ENCODE measurements at places on chromosomes 2 and 18. TPM values are rescaled to one million over a fixed set of nuclear protein-coding genes. Genes with fewer than 3 reads are reported as not detected.

Gene ZAP70
- 3.5 TPM for total RNA-seq

Gene PXDN
- total RNA-seq, result 19.9 TPM

GRCh38 chr2:225002656-225003045 is 39.6 kb downstream of the DOCK10 start:
- DNase-seq, result no peak

GRCh38 chr2:156625360-156626170 is 189.4 kb downstream of the GPD2 start:
- no peak for DNase-seq

Measured in esophagus muscularis mucosa (tissue), 4 donors.